ENCODE measurements at places on chromosomes 2 and 18.

- no peak overlapping the region for H3K4me3 ChIP-seq
- DNase-seq, result no peak
- H3K27me3 ChIP-seq, result no peaks in the 10 kb centered on the region
- no peak overlapping the region for H3K27ac ChIP-seq
- H3K4me1 ChIP-seq, result no peaks in the 10 kb centered on the region
- no peaks in the 10 kb centered on the region for H3K36me3 ChIP-seq
Observed at GRCh38 chr2:138782383-138782782, 2.2 kb upstream of the NXPH2 start.

GRCh38 chr2:125935559-125935958, 720.4 kb upstream of the GYPC start:
- no peak overlapping the region for H3K27ac ChIP-seq
- no peaks in the 10 kb centered on the region for H3K27me3 ChIP-seq
- H3K4me3 ChIP-seq, result no peak overlapping the region

GRCh38 chr2:79903222-79904000, 390.6 kb downstream of the CTNNA2 start:
- no peaks in the 10 kb centered on the region for H3K36me3 ChIP-seq
- no peak overlapping the region for H3K27ac ChIP-seq
- no peaks in the 10 kb centered on the region for H3K4me1 ChIP-seq
- no peak for DNase-seq
- H3K4me3 ChIP-seq, result no peak overlapping the region

- H3K4me3 ChIP-seq, result no peak overlapping the region
- no peaks in the 10 kb centered on the region for H3K27me3 ChIP-seq
- no peak for DNase-seq
- H3K4me1 ChIP-seq, result no peaks in the 10 kb centered on the region
- no peaks in the 10 kb centered on the region for H3K36me3 ChIP-seq
Observed at GRCh38 chr2:38076710-38077430, 919 bp upstream of the CYP1B1 start.

GRCh38 chr2:23388756-23389514, 4.0 kb downstream of the KLHL29 start:
- peaks cover 11% of the 10 kb centered on the region for H3K27me3 ChIP-seq
- no peak for DNase-seq
- no peak overlapping the region for H3K4me3 ChIP-seq
- H3K27ac ChIP-seq, result no peak overlapping the region
- no peaks in the 10 kb centered on the region for H3K36me3 ChIP-seq

DNA sequence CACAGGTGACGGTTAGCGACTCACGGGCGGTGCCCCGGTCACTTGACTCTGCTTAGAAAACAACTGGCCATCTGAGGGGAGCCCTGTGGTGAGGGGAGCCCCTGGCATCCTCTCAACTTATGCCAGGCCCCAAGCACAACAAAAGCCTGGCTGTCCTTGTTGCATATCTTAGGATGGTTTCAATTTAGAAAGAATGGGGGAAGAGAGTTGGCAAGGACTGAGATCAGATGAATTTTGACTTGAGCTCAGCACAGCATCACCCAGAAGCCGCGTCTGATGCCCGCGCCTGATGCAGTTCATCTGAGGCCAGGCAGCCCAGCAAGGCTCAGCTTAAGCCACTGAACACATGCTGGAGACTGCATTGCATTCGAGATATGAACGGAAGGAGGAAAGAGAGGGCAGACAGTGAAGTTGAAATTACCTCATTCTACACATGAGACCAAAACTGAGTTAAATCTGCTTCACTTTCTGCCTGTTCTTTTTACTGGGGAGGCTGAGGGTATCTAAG, 36.8 kb downstream of the MYT1L start:
- H3K27ac ChIP-seq, result no peak overlapping the region
- no peaks in the 10 kb centered on the region for H3K4me1 ChIP-seq
- DNase-seq, result no peak
- no peaks in the 10 kb centered on the region for H3K27me3 ChIP-seq
- H3K36me3 ChIP-seq, result no peaks in the 10 kb centered on the region

GRCh38 chr2:162025121-162025911, 48.7 kb downstream of the DPP4 start:
- no peak for DNase-seq
- H3K27me3 ChIP-seq, result no peaks in the 10 kb centered on the region
- no peak overlapping the region for H3K27ac ChIP-seq

- H3K4me3 ChIP-seq, result no peak overlapping the region
- H3K4me1 ChIP-seq, result no peaks in the 10 kb centered on the region
- H3K27me3 ChIP-seq, result no peaks in the 10 kb centered on the region
- no peak for DNase-seq
Observed at GRCh38 chr2:26316041-26316440, 29.9 kb upstream of the SELENOI start.

- no peak overlapping the region for H3K27ac ChIP-seq
- H3K4me1 ChIP-seq, result peaks cover 90% of the 10 kb centered on the region
- H3K36me3 ChIP-seq, result peaks cover 13% of the 10 kb centered on the region
- no peak overlapping the region for H3K4me3 ChIP-seq
Observed at GRCh38 chr18:58694720-58695468, 23.6 kb downstream of the MALT1 start.

DNA sequence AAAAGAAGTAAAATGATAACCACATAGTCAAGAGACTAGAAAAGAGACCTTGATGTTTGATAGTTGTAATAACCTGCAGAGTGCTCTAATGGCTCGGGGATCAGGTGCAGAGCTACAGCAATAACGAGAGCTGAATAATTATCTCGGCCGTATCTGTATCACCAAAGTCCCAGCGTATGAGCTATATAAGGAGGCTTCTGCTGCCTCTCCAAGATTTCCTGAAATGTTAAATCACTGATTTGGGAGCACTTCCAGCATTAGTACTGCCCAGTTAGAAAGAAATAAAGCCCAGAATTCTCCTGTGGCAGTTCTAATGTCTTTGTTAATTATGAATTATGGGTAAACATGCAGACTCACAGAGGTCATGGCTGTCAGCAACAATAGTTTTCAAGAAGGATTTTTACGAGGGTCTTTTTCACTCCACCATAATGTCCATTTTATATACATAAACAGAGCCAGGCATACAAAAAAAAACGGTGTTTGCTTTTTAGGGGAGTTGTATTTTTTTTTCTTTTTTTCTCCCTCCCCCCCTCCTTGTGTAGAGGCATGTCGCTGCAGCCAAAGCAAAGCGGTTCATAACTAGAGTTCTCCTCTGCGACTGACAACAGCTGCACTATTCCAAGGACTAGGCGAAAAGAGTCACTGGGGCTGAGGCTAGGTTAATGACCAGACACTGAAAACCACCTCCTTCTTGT, 168.3 kb upstream of the VRK2 start:
- H3K4me3 ChIP-seq, result no peak overlapping the region
- no peak overlapping the region for H3K27ac ChIP-seq
- H3K36me3 ChIP-seq, result no peaks in the 10 kb centered on the region

DNA sequence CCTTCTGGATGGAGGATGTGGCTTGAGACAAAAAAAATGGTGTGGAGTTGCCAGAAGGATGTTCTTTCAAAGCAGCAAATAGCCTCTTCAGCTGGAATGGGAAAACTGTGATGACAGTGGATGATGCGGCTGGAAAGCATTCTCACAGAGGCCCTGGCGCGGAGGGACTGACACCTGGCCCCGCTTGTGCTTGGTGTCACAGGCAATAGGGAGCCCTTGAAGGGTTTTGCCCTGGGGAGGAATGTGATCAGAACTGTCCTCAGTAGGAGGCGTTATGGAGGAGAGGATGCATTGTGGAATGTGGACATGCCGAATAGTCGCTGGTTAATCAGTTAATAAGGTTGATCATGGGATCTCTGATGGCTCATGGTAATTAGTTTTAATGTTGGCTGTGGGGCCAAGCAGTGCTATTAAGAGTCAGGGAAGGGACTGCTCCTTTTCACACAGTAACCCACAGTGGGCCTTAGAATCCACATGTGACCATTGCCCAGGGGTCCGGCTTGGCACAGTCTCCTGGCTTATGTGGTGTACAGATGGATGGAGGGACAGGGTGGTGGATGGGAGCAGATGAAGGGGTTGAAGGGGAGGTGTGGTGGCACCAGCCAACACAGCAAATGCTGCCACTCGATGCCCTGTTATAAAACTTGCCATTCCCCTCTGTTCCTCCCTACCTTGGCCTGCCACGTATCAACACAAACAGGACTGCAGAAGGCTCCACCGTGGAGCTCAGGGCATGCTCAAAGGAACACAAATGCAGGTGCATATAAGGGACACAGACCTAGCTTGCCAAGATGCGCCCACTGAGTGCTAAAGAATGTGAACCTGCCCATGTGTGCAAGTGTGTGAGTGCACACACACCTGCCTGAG, 71.7 kb downstream of the CIB4 start:
- no peak for DNase-seq
- no peaks in the 10 kb centered on the region for H3K4me1 ChIP-seq
- H3K36me3 ChIP-seq, result no peaks in the 10 kb centered on the region
- H3K4me3 ChIP-seq, result no peak overlapping the region

DNA sequence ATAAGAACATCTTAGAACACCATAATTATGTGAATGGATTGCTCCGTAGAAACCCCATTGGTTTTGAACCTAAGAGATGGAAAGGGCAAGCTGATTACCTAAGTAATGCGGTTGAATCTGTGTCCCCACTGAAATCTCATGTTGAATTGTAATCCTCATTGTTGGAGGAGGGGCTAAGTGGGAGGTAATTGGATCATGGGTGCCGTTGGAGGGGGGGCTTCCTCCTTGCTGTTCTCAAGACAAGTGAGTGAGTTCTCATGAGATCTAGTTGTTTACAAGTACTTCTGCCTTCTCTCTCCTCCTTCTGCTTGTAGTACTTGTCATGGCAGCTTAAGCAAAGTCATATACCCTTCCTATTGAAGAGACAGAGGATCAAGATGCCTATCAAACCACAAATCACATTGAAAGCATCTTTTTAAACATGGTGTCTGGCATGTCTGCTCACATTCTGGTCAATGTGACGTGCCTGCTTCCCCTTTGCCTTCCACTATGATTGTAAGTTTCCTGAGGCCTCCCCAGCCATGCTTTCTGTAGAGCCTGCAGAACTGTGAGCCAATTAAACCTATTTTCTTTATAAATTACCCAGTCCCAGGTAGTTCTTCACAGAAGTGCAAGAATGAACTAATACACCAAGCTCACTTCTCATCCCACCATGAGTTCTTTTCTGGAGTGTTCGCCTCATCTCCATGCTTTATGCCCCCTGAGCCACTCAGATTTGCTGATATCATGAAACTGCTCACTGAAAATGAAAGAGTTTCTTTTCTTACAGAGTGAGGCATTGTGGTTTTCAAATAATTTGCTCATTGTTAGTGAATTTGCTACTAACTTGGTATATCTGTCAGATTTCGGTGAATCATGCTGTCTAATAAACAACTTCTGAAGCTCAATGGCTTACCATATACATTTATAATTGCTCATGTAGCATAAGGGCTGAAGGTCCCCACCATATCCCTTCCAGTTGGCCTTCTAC, 23.6 kb downstream of the KCNE4 start:
- H3K4me3 ChIP-seq, result no peak overlapping the region
- no peaks in the 10 kb centered on the region for H3K36me3 ChIP-seq
- no peak for DNase-seq
- no peaks in the 10 kb centered on the region for H3K27me3 ChIP-seq
- no peak overlapping the region for H3K27ac ChIP-seq

GRCh38 chr18:49399003-49399402, 61.4 kb downstream of the DYM start:
- H3K27ac ChIP-seq, result no peak overlapping the region
- peaks cover 36% of the 10 kb centered on the region for H3K4me1 ChIP-seq
- H3K4me3 ChIP-seq, result no peak overlapping the region
- no peaks in the 10 kb centered on the region for H3K27me3 ChIP-seq

DNA sequence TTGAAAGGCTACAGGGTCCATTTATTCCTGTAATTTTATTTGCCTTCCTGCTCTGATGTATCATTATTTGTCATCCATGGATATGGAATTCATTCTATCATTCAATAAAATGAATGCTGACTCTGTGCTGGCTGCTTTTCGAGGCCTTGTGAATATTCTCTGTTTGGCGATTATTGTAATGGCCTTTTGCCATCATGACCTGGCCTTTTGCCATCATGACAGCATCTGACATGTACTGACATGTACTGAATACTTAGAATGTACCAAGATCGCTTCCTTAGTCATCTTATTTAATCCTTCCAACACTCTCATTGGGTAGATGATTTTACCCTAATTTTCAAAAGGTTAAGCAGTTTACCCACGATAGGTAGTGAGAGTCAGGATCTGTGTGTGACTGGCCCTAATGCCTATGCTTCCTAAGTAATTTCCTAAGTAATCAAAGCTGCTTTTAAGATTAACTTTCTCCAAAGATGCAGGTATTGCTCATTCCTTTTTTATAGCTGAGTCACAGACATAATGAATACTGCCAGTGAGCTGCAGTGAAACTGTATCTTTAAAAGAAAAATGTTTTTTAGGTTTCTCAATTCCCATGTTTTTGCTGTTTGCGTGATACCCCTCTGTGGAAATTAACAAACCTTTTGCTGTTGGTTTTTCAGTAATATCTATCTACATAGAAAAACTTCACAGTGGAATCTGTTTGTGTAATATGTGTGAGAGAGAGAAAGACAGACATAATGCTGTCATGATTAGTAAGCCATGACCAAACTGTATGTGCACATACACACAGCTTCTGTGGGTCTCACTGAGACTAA, 127.8 kb downstream of the CERS6 start:
- no peaks in the 10 kb centered on the region for H3K36me3 ChIP-seq
- peaks cover 44% of the 10 kb centered on the region for H3K4me1 ChIP-seq
- H3K4me3 ChIP-seq, result no peak overlapping the region

DNA sequence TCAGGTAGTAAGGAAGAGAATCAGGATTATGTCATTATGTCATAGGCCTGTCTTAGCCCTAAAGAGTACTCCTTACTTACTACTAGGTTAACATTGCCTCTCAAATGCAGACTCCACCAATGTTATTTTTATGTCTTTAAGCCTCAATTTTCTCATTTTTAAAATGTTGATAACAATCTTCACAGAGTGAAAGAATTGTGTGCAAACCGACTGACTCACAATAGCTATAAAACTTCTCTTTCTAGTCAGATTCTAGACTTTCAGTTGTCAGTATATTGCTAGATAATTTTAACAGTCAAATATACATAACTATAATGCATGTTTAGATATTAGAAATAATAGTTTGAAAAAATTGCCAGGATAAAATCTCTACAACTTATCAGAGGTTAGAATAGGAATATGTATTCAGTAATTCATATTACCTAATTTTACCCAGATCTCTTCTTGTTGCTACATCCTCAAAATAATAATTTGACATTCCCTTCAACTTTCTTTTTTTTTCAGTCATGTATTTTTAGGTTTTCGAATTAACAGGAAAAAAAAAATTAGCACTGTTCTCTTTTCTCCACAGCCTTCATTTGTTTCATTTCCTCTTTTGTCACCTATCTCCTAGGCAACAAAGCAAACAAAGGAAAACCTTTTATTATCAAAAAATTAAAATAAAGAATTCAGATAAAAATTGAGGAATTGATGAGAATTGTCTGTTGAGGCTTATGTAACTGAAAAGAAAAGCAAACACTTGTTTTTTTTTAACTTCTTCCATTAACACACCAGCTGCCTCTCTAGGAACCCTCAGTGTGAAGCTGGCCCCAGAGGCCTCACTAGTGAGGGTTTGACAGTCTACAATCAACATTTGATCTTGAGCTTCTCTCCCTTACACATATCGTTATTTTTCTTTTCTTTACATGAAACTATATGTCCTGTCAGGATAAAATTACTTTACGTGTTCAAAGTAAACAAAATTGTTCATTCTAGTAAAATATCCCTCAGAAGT, 279.0 kb downstream of the CALCRL start:
- H3K36me3 ChIP-seq, result no peaks in the 10 kb centered on the region
- no peak for DNase-seq
- no peak overlapping the region for H3K27ac ChIP-seq
- H3K4me3 ChIP-seq, result no peak overlapping the region
- H3K27me3 ChIP-seq, result no peaks in the 10 kb centered on the region

Measured in CD8-positive, alpha-beta memory T cell (primary cell).